ENCODE measurements at places on chromosomes 5 and 9.

- no peak for DNase-seq
These were observed 15.5 kb upstream of the SOWAHA start for GRCh38 chr5:132797651-132798050.

GRCh38 chr5:177232761-177233160 is 70.8 kb downstream of the RAB24 start:
- DNase-seq, result no peak

DNA sequence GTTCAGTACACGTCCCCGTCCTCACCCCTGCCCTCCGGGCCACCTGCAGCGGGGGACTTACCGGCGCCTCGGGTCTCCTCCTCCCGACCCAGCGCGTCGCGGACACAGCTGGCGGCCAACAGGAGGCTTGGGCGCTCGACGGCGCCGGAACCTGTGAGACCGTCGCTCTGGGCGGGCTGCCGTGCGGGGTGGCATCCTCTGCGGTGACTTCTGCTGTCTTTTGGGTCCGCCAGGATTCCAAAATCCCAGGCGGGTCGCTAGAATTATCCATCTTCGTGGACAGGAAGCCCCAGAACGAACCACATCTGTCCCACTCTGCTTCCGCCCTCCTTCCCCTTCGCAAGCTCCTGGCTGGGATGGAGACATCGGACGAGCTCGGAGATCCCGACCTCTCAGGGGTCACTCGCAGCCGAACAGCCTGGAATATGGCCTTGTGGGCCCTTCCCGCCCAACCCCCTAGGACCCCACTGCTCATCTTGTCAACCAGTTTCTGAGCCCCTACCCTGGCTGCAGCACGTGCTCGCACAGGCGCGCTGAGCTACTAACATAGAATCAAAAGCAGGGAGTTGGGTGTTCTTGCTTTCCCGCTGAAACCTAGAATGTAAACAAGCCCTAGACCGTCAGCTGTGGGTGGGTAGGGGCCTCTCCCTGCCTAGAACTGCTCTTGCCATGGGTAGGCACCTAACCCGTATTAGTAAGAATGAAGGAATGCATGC is 947 bp upstream of the MARCHF3 start:
- no peak for DNase-seq

GRCh38 chr9:109624896-109625295 is 126.8 kb upstream of the PTPN3 start:
- no peak for DNase-seq

DNA sequence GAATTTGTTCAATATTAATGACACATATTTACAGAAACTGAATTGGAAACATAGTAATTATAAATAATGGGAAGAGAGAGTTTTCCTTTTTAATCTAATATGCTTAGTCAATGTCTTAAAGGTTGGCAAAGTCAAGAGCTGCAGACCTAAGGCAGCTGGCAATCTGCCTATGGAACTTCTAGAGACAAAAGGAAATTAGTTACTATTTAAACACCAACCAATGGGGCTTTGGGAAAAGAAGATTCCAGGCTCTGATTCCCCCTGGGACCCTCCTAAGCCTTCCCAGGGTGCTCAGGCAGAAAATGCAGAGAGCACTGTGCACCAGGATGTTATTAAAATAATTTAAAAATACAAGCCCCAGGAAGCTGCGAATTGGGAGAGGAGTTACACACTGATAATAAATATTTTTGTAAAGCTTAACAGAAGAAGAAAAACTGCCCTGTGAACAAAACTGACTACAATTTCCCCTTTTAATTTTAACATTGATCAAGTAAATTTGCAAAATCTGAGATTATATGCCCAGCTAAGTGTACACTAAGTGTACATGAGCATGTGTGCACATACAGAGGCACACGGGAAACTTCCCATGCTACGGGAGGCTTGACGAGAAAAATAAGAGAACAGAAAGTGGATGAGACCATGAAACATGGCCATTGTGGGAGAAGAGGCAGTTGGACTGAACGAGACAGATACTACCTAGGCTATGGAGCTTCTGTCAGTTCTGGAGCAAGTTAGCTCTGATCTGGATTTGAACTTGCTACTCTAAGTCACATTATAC is 77.4 kb upstream of the ADAMTS16 start:
- DNase-seq, result no peak

DNA sequence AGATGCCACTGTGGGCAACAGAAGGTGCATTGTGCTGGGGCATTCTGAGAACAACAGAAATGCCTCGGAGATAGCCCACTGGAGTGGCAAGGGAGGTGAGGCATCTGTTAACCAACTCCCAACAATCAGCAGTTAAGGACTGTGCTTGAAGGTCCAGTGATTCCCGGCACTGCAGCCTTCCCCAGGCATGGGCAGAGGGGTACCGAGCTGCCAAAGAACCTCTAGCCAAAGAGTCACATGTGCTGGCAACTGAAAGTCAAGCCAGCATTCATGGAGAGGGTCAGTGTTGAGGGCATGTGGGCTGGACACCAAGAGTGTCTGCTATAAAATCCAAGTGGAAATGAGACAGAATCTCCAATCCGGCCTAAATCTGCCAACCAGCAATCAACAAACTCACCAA is 149.6 kb downstream of the ASTN2 start:
- DNase-seq, result no peak

- no peak for DNase-seq
These were observed 49.8 kb downstream of the EBF1 start for GRCh38 chr5:159049844-159050315.

- no peak for DNase-seq
These were observed 1205.2 kb upstream of the DMAC1 start for GRCh38 chr9:9004810-9005209.

- no peak for DNase-seq
These were observed 151.9 kb downstream of the EBF1 start for GRCh38 chr5:158947846-158948245.
